Stimulated activated CD4-positive, alpha-beta T cell treated with anti-CD3 and anti-CD28 coated beads, Interleukin-15, amount 100 ng/mL, for 1 hour (primary cell): ENCODE measurements at places on chromosomes 12 and 14.
A peak's percentile ranks its signal among the peaks of the same experiment; 100 is the strongest.

DNA sequence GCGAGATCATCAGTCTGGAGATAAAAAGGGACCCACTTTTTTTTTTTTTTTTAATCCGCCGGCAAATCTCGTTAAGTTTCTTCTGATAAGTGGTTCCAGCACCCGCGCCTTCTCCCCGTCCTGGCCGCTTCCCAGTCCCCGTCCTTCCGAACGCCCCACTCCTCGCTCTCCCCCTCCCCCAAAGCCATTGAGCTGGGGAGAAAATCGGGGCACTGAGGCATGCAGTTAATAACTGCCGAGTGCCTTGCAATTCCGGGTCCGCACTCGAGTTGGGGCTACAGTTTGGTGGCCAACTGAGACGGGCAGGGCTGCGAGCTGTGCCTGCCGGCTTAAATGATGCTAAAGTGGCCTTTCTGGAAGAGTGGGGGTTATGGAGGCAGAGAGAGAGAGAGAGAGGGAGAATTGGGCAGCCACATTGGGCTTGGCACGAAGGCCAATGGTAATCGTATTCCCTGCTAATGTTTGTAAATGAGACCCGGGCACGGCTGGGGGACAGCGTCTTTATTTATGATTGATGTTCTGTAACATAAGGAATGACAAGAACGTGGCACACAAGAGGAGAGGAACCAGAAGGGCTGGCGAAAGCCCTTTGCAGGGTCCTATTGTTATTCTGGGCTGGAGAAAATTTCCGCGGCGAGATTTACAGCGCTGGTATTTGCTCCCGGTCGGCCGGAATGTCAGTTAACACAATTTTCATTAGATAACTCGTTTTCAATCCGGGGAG lies 115.4 kb upstream of the MYL2 start:
- DNase-seq: no peak

DNA sequence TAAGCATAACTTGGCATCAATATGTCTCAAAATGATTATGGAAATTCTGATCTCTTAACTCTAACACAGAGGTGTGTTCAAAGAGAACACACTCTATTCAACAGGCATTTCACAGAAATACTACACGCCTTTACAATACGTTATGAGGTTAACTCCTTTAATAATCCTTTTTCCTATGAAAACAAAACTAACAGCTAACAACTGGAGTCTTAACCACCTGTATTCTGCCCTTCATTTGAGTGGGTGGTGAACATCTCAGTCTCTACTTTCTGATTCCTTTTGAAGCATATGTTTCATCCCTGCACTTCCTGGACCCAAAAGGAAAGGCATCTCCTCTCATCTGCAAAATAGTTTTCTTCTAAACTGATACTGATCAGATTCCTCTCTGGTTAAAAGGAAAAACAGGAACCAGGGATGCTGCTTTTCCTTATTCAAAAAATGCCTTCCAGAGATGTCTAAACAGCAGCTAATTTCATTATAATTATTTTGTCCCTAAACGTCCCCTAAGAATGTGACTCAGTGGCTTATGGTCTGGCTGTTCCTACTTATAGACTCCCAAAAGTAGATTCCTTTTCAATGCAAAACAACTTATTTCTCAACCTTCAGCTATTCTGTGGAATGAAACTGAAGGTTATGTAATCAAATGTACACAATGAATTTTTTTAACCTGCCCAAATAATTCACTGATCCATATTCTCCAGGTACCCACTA lies 24.1 kb downstream of the ITPR2 start:
- no peak for DNase-seq

DNA sequence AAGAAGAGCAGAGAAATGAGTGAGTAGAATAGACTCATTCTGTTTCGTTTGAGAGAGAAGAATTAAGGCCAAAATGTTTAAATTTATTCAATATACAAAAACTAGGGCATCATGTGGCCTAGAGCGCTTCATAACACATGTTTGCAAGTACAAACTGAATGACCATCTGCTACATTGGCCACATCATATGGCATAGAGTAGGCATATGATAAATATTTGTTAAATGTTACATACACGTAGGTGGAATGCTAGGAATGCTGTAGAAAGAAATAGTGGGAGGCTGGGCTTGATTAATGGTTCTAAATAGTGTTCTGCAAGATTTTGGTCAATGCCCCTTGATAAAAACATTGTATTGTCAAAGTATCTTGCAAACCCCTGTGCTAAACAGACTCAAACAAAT lies 10.8 kb downstream of the MGP start:
- DNase-seq: no peak

GRCh38 chr12:71871116-71871515 lies 31.6 kb downstream of the TBC1D15 start:
- DNase-seq: no peak

DNA sequence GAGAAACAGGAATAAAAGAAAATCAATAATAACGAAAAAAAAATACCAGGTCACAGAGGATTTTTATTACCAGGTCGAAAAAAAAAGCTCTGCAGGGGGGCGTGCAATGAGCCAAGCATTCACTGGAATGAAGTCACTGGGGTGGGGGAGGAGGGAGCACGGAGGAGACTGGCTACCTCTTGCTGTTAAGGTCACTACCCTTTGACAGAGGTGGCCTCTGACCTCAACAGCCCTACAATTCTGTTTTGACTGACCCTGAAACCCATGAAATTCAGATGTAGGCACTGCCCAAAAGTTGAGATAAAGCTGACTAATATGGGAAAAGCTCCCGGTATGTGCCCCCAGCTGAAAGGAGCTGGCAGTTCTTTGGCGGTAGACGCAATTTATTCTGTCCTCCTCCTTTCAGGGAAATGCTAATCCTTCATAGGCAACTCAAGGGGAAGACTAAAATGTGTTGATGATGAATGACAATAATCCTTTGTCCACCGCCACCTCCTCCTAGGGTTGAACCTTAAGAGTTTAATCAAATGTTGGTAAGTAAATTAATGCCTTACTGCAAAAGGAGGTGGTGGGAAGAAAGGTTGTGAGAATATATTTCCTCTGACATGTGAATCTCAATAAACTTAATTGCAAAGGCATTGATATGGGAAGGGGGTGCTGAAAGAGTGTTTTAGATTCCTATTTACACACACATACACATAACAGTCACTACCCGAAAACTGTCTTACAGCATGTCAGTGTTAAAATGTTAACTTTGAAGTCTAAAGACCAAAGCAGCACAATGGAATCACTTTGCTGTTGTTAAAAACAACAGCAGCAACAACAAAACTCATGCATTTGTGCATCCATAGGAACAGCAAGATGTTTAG lies 6.3 kb upstream of the RIC8B start:
- no peak for DNase-seq

GRCh38 chr12:67482751-67483661 lies 165.5 kb upstream of the DYRK2 start:
- DNase-seq: peak; percentile 8

DNA sequence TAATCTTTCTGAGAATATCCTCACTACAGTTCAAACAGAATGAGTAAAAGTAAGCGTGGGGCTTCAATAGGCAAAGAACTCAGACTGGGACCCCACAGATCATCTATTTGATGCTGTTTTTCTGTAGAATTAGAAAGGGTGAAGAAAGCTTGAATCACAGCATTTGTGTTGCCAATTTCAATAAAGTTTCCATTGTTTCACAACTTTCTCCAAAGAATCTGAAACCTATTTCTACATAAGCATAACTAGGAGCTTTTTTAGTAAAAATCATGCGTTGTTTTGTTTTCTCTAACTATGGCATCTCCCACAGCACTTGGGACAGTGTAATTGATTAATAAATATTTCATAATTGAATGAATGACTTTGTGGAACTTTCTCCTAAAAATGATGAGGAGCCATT lies 16.7 kb upstream of the NEDD1 start:
- DNase-seq: no peak

- no peak for DNase-seq
Measured at GRCh38 chr14:24875203-24875838, 174.6 kb downstream of the STXBP6 start.

GRCh38 chr14:103122947-103123633 lies at the start of gene TNFAIP2:
Gene TNFAIP2 (plus strand): TSS chr14:103123461. CDS start chr14:103126458, 2,997 bp downstream.
- no peak for DNase-seq

DNA sequence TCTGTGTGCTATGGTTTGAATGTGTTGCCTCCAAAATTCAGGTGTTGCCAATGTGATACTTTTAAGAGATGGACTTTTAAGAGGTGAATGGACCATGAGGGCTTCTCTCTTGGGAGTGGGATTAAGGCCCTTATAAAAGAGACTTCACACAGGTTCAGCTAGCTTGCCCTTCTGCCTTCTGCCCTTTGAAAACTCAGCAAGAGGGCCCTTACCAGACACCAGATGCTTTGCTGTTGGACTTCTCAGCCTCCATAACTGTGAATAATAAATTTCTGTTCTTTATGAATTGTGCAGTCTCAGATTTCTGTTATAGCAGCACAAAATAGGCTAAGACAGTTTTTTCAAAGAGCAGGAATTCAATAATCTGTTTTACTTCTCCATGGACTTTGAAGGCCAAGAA lies 86.1 kb downstream of the DIP2B start:
- DNase-seq: no peak

- no peak for DNase-seq
Measured at GRCh38 chr14:43005807-43006206, 1399.1 kb downstream of the LRFN5 start.

DNA sequence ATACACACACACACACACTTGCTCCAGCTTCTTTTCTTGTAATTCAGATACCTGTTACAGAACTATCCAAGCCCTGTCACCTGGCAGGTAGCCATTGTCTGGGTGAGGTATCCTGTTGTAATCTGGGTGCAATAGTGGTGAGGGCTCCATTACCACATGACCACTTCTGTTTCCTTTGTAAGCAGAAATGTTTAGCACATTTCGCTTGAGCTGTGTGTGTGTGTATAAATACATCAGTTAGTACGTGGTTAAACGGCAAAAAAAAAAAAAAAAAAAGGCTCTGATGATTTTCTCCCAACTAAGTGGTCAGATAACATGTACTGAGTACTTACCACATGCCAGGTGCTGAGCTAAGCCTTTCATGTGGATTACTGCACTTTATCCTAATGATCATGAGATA lies 129.3 kb upstream of the SSTR1 start:
- peak; percentile 29 for DNase-seq

DNA sequence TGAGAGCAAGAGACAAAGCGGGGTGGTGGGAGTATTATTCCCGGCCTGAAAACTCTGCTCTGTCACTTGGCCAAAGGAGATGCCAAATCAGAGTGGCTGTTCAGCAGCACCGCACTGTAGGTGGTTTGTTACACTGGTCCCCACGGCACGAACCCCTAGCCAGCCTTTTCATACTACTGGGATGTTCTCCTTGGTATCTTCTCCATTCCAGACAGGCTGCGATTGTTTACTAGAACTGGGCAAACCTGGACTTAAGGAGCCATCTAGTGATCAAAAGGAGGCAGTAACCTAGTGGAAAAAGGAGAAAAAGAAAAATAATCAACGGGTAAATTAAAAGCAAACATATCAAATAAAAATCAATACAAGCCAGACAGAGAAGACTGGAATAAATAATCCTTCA lies 58.9 kb upstream of the TMTC2 start:
- no peak for DNase-seq

DNA sequence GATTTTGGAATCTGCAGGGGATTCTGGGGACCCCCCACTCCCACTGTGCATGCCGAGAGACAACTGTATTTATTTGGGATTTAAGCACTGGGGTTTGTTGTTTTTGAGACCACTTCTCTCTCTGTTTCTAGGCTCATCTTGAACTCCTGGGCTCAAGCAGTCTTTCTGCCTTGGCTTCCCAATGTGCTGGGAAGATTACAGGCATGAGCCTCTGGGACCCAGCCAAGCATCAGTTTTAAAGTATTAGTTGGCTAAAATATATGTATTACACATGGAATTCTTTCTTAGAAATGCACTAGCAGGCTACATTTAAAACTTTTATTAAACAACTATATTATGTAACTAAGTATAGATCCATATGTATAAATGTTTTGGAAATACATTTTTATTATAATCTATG lies 78.3 kb downstream of the AEBP2 start:
- DNase-seq: no peak

GRCh38 chr12:122646517-122647217 lies 56.5 kb downstream of the HCAR2 start:
- no peak for DNase-seq

GRCh38 chr12:6039894-6040601 lies 84.4 kb downstream of the VWF start:
- DNase-seq: no peak

DNA sequence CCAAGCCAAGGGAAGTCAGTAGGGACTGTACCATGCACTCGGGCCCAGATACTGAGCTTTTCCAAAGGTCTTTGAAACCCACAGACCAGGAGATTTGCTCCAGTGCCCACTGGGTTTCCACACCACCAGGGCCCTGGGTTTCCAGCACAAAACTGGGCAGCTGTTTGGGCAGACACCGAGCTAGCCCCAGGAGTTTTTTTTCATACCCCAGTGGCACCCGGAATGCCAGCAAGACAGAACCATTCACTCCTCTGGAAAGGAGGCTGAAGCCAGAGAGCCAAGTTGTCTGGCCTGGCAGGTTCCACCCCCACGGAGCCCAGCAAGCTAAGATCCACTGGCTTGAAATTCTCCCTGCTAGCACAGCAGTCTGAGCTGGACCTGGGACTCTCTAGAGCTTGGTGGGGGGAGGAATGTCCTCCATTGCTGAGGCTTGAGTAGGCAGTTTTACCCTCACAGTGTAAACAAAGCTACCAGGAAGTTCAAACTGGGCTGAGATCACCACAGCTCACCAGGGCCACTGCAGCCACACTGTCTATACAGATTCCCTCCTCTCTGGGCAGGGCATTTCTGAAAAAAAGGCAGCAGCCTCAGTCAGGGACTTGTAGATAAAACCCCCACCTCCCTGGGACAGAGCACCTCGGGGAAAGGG lies 793.7 kb downstream of the RPS29 start:
- DNase-seq: no peak

DNA sequence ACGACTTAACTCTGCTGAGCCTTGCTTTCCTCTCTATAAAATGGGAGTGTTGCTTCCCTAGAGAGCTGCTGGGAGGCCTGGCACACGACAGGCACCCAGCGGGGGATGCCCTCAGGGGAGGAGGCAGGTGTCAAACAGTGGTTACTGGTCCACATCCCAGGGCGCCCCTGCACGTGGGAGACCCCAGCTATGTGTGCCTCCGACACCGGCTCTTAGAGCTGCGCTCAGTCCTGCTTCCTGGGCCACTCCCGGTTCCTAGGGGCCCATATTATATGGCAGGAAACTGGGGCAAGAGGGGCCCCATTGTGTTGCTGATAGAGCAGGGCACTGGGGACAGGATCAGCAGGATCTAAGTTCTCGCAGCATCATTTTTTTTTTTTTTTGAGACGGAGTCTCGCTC lies 47.3 kb downstream of the CHGA start:
- DNase-seq: no peak

DNA sequence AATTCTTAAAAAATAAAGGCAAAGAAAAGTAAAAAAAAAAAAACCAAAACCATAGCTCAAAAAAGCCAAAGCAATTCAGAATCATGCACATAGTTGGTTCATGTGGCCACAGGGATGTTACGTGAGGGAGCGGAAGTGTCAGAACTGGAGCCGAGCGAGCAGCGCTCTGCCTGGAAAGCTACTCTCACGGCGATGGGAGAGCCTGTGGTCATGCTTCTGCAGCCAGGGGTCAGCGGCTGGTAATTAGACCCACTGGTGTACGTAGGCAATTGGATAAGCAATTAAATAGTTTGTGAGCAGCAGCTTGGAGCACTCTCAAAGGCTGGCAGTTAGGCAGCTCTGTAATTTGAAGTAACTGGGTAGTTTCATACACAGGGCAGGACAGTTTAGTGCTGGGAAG lies 58.1 kb downstream of the TRHDE start:
- no peak for DNase-seq

- DNase-seq: no peak
Measured at GRCh38 chr12:24057920-24058476, 108.5 kb upstream of the SOX5 start.
